ENCODE measurements at places on chromosomes 7 and 10.

DNA sequence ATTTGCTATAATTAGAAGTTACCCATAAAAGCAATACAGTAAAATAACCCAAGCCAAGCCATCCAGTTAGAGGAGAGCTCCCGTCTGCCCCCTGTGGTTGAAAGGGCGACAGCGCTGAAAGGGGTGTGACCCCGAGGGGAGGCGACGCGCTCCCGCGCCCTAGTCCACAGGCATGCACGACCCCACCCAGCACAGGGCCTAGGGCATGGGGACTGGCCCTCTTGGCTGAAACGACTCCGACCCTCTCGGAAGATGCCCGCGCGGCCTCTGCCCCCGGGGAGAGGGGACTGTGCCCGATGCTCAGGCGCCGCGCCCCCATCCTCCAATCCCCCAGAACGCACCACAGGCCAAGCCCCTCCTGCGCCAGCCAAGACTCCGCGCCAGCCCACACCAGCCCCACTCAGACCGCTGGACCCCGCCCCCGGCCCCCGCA is 64.0 kb downstream of the CSGALNACT2 start:
- peak; percentile 82 for DNase-seq

DNA sequence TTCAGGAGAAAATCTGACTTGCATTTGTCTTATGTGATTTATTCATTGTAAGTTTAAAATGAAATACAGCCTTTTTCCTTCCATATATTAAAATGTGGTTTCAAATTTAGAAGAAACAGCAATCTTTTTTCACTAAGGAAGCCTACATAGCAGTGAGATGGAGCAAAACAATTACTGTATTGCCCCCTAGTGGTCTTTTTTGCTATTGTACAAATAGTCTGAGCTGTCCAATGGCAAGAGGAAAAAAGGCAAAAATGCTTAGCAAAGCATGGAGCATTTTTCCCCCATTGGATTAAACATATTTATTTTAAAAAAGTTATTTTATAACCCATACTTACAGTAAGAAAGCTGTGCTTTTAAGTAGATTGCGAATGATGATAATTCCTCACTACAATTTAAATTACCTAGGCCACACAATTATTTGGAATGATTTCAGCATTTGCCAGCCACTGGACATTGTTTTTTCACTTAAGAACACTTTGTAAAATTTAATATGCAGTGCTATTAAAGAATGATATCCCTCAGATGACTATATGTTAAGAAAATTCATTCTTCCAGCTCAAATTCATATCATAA is 119.5 kb downstream of the CPED1 start:
- peak; percentile 59 for DNase-seq

GRCh38 chr7:100706672-100707311 is 871 bp downstream of the POP7 start:
- no peak for DNase-seq

GRCh38 chr7:32659853-32660252 is 164.6 kb downstream of the AVL9 start:
- DNase-seq: no peak

DNA sequence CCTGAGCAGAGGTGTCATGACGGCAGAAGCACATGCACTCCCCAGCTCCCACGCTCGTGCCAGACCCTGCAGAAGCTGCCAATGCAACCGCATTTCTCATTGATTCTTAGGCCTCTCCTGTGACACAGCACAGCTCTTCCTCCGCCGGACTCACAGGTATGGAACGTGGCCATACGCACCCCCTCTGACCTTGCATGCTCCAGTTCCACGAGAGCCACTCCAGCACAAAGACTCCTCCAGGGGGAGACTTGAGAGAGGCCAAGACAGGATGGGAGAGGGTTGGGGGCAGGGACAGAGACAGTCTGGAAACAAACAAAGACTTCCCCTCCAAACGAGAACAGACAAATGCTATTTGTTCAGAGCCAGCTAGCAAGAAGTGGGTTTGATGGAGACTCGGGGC is 124.3 kb upstream of the PPP2R2D start:
- no peak for DNase-seq

DNA sequence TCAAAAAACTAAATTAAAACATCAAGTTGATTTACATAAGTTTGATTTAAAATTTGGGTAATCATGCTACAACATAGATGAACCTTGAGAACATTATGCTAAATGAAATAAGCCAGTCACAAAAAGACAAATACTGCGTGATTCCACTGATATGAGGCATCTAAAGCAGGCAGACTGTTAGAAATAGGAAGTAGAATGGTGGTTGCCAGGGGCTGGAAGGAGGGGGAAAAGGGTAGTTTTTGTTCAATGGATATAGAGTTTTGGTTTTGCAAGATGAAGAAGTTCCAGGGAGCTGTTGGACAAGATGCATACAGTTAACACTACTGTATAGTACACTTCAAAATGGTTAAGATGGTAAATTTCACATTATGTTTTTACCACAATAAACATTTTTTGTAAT is 45.0 kb upstream of the IFRD1 start:
- no peak for DNase-seq

DNA sequence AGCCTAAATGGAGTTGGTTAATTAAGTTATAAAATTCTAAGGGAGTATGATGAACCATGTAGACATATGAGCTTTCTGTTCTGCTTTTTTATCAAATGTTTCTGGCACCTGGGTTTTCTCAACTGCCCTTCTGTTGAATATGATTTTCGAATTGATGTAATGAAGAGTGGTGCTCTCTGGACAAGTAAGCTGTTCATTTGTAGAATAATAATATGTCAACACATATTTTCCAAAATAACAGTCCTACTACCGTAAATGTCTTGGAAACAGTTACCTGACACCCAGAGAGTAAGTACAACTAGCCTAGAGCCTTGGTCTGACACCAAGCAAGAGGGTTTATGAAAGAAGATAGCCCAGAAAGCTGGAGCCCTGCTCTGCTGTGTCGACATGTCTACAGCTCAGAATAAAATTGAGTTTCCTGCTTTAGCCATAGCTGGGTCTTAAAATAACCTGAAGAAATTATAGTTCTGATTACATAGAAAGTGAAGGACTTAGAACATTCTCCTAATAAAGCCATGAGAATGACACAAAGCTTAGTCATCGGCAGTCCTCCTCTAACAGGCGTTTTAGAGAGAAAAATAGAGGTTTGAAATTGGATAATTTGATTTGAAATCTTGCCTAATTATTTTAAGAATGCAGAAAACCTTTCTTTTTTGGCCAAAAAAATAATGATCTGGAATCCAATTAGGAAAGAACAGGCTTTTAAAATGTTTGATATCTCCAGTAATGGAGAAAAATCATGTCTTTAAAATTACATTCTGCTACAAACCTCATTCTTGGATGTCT is 25.1 kb downstream of the HDAC9 start:
- no peak for DNase-seq

GRCh38 chr10:125201791-125202622 is 41.6 kb upstream of the CTBP2 start:
- DNase-seq: no peak

DNA sequence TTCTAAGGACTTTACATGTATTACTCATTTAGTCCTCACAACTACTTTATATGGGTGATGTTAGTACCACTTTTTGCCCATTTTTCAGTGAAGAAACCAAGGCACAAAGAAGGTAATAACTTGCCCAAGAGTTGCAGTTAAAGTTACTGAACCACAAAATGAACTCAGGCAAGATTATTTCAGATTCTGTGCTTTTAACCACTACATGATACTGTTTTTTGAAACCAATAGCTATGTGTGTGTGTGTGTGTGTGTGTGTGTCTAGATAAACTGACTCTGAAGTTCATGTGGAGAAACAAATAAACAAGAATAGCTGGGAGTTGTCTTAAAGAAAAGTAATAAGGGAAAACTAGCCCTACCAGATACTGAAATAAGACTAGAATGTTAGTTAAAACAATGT is 60.8 kb upstream of the OIT3 start:
- peak; percentile 14 for DNase-seq

- DNase-seq: peak; percentile 98
Measured at GRCh38 chr10:104472957-104473745, 119.5 kb downstream of the CFAP58 start.

- peak; percentile 48 for DNase-seq
Measured at GRCh38 chr7:28093623-28094232, 86.9 kb downstream of the JAZF1 start.

- DNase-seq: no peak
Measured at GRCh38 chr7:145909991-145910513, 206.5 kb upstream of the CNTNAP2 start.

GRCh38 chr7:106486331-106486730 is 174.6 kb downstream of the CCDC71L start:
- no peak for DNase-seq

DNA sequence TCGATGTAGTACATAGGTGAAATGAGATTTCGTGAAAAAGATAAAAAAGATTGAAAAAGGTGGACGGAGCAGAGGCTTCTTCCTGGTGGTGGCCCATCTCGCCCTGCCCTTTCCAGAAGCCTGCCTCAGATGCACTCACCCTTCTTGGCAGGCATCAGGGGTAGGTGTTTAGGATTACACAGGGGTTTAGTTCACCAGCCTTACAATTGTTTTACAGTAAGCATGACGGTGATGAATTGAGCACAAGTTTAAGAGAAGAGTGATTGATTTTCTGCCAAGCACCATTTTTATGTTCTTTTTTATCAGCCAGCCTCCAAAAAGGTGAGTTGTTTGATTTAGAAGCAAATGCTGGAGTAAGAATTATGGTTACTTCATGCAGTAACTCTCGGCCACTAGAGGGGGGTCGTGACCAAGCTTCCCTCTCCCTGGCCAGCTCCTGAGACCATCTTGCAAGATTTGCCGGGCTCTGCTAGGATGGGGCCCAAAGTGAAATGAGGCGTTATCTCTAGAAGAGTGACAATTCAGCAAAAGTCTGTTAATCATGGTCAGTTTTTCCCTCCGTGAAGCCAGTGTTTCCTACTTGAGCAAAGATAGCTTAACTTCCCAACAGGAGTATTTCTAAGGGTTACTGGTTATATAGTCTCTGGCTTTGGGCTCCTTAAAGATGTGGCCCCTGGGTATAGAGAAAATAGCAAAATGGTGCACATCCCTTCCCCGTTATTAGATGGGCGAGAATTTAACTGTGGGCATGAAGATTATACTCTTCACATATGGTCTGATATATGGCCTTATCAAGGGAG is 228.8 kb downstream of the BMPER start:
- DNase-seq: peak; percentile 12

DNA sequence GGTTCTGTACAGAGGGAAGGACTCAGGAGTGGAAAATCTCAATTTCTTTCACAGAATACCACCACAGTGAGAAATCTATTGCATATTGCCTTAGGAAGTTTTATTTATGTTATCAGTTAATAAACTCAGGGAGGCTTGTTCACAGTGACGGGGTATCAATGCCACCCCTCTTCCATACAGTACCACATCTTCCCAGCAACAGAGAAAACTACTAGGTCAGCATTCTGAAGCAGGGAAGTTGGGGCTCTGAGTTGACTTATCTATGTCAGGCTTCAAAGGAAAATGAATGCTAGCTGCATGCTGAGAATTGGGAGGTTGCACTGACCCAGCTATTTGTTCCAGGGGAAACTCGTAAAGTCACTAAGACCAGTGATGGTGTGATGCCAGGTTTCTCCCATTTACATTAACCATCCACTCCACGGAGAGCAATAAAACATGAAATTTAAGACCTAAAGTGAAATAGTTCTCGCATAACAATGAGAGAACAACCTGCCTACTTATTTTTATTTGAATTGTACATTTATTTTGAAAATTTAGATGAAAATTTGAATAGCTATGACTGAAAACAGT is 266.7 kb downstream of the RNLS start:
- no peak for DNase-seq

- peak; percentile 5 for DNase-seq
Measured at GRCh38 chr10:77428691-77429395, 208.8 kb downstream of the KCNMA1 start.

DNA sequence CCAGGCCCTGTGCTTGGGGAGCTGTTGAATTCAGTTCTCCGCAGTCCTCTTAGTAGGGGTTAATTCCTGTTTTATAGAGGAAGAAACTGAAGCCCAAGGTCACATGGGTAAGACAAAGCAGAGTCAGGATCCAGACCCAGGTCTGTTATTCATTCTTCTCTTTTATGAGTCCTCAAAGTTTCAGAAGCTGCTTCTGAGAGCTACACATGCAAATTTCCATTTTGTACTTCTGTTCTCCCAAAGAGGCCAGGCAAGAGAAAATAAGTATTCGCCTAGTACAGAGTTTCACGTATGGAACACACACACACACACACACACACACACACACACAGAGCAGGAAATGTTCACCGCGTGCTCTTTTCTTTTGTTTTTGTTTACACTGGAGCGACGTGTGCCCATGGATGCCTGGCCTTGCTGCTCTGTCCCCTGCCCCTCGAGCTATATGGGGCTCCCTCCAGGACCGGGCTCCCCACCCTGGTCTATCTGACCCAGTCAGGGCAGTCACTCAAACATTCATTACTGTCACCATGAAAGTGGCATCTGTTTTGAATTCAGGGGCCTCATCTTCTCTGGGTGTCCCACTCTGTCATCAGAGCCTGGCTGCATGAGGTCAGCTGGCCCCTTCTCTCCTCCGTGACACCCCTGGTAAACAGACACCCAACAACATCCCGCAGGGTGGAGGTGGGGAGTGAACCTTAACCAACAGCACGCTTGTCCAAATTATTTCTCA is 84.4 kb downstream of the TNS3 start:
- no peak for DNase-seq

DNA sequence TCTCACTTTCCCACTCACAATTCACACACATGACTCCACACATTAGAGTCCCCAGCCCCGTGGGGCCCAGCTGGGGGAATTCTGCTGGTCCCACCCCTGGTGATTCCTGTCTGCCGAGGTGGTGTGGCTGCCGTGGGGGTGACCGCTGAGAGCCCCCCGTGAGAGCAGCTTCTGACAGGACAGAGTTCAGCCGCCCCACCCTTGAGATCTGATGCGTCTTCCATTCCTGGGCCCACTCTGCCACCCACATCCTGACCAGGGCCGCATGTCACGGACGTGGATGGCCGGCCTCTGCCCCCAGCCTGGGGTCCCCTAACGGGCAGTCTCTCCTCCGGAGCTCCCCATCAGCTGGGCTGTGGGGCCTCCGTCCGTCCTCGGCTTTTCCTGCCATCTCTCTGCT is 240.1 kb upstream of the PITRM1 start:
- no peak for DNase-seq

DNA sequence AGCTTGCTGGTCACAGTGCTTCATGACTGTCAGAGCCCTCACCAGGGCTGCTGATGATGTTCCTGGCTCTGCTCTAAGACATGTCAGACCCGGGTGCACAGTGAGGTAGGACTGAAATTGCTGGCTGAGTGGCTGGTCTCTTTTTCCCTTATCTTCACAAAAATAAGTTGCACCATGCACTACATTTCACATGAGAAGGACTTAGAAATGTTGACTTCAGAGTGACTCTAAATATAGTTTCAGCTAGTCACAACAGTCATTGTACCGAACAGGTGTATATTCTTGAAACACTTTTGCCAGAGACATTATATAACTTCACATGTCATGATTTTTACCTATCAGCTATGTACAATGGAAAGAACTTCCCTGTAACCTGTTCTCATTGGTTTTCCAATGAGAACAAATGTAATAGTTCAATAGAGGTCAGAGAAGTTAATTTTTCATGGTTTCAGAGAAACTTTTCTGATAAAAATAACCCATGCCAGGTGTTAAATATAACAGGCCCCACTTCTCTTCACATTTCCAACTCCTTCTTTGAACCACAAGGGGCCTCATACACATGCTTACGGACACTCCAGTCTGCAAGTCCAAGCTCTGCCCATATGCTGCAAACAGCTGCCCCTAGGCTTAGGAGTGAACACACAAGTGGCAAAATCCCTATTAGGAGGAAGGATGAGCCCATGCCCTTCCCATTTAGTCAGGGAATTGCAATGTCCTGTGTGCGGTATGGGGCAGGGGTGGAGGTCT is 115.6 kb downstream of the CDK6 start:
- no peak for DNase-seq
